CD4-positive, alpha-beta T cell treated with Interleukin-10 for 1 hour (primary cell): ENCODE measurements at places on chromosomes 2 and 18.

GRCh38 chr2:118319271-118319684 is 231.0 kb downstream of the INSIG2 start:
- DNase-seq, result no peak

GRCh38 chr2:85852152-85852840 is 36.5 kb downstream of the ST3GAL5 start:
- no peak for DNase-seq

DNA sequence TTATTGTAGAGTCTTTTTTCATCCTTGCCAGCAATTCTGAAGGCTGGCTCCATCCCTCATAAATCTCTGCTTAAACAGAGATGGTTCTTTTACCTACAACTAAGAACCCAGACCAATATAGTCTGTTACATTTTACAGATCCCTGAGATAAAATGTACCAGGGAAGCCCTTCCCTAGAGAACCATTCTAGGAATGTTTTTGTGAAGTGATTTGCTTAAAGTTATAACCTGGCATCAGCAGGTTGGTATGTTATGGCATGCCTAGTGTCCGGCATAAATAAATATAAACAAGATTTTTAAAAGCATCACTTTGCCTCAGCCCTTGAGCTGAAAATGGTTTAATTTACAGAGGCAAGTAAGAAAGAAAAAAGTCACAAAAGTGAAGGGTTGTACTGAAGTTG is 18.5 kb upstream of the NPAS2 start:
- no peak for DNase-seq

GRCh38 chr2:36611316-36611990 is 13.5 kb upstream of the FEZ2 start:
- no peak for DNase-seq

DNA sequence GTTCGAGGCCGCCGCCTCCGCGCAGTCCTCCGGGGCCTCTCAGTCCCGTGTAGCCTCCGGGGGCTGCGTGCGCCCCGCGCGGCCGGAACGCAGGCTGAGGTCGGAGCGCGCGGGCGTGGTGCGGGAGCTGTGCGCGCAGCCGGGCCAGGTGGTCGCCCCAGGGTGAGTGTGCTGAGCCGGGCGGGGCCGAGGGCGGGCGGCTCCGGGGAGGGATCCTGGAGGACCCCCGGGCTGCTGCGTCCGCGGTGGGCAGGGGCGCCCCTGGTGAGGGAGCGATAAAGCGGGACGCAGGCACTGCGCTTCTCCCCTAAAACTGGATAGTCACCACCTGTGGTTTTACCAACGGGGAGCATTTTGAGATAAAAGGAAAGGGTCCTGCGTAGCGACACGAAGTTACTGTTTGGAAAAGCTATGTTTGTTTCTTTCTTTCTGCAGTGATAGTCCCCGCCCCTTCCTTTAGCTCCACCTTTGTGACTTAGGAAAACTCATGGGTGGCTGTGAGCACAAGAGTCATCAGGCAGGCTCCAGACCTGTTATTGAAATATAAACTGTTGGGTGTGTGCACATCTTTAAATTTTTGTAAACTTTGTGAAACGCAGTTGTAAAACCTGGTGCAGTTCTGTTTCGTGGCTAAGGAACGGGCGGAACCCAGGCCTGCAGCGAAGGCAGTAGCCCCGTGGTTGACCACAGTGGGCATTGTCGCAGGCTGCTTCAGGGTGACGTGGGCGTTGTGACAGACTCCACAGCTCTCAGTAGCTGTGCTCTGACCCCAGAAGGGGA is 687 bp downstream of the CTDP1 start:
- peak; percentile 56 for DNase-seq

GRCh38 chr2:21467910-21468309 is 344.1 kb downstream of the TDRD15 start:
- no peak for DNase-seq
